Calu3 (cell line): ENCODE measurements at places on chromosomes 4 and X. TPM values are rescaled to one million over a fixed set of nuclear protein-coding genes. Genes with fewer than 3 reads are reported as not detected.

VCX3A gene
- not detected in 2 replicates for total RNA-seq

POF1B gene
- total RNA-seq = 24.1 and 32.5 TPM in 2 replicates

DTHD1 gene
- not detected in 2 replicates for total RNA-seq

NUP62CL gene
- total RNA-seq = 14.6 and 18.0 TPM in 2 replicates

SPACA5 gene
- total RNA-seq = not detected in 2 replicates

PAGE5 gene
- total RNA-seq = not detected in 2 replicates

NCAPG gene
- total RNA-seq = 26.9 and 35.3 TPM in 2 replicates

NELFA gene
- total RNA-seq = 29.9 and 30.4 TPM in 2 replicates

UGT2B11 gene
- total RNA-seq = not detected in 2 replicates

SPANXA2 gene
- not detected in 2 replicates for total RNA-seq

CEP44 gene
- 13.5 and 15.8 TPM in 2 replicates for total RNA-seq

KLB gene
- total RNA-seq = 0.07 and 0.09 TPM in 2 replicates

SLIT2 gene
- 2.0 and 3.8 TPM in 2 replicates for total RNA-seq

NPY5R gene
- total RNA-seq = 1.2 and 1.3 TPM in 2 replicates

PRICKLE3 gene
- total RNA-seq = 22.3 and 24.3 TPM in 2 replicates

TRMT10A gene
- 2.6 and 2.9 TPM in 2 replicates for total RNA-seq

SSX2B gene
- not detected in 2 replicates for total RNA-seq
